HS-5 (cell line): ENCODE measurements at places on chromosomes 2 and 18.

GRCh38 chr2:199910338-199911051, 598 bp upstream of the C2orf69 start:
- peak; percentile 13 for DNase-seq

GRCh38 chr2:198371921-198372543, 567.6 kb downstream of the PLCL1 start:
- no peak for DNase-seq

DNA sequence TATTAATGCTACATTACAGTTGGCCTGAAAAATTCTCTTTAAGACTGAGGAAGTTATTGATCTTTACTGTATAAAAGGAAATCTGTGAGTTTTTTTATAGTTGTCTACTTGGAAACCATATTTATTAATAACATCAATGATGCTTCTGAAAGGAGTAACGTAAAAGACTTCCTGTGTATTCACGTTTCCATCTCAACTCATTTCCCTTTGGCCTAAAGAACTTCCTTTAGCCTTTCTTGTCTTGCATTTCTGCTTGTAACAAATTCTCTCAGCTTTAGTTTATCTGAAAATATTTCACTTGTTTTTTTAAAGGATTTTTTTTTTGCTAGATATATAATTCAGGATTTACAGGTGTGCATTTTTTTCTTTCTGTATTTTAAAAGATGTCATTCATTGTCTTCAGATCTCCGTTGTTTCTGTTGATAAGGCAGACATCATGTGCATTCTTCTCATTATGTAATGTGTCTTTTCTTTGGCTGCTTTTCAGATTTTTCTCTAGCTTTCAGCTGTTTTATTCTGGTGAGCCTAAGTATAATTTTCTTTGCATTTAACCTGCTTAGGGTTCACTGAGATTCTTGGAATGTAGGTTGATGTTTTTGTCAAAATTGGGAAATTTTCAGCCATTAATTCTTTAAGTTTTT, 159.0 kb upstream of the DAPL1 start:
- no peak for DNase-seq

GRCh38 chr2:208306291-208306690, 40.2 kb downstream of the PIKFYVE start:
- peak; percentile 67 for DNase-seq

GRCh38 chr2:126698376-126698775, 42.4 kb downstream of the GYPC start:
- DNase-seq: no peak
